ENCODE measurements at places on chromosomes 13 and 19.

DNA sequence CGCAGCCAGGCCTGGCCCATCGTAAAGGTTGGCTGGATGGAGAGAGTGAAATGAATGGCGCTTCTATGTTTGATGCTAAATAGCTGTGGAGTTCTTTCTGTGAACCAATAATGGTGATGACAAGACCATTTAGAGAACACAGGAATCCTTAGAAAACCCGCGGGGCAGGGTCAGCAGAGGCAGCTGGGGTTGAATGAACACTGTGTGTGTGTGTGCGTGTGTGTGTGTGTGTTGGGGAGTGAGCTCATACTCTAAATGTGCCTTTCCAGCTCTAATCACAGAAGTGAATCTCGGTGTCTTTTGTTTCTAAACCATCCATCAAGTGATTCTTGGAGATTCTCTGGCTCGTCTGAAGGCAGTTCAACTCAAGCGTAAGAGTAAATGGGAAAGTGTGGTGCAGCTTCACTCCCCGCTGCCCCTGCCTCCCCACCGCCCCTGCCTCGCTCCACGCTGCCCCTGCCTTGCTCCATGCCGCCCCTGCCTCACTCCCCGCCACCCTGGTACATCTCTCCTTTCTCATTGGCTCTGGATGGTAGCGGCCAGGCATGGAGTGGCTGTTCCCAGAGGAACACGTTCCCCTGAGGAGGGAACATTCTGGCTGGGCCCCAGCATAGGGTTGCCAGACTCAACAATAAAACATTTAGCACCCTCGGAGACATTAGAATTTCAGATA is 21.2 kb downstream of the TMPRSS9 start:
- peak; percentile 53 for DNase-seq

GRCh38 chr19:18045307-18046050 is 37.5 kb downstream of the ARRDC2 start:
- no peak for DNase-seq

- no peak for DNase-seq
Measured at GRCh38 chr19:52910648-52911047, 12.6 kb downstream of the ZNF888 start.

GRCh38 chr13:80436571-80437169 is 95.7 kb upstream of the SPRY2 start:
- DNase-seq, result peak; percentile 74

DNA sequence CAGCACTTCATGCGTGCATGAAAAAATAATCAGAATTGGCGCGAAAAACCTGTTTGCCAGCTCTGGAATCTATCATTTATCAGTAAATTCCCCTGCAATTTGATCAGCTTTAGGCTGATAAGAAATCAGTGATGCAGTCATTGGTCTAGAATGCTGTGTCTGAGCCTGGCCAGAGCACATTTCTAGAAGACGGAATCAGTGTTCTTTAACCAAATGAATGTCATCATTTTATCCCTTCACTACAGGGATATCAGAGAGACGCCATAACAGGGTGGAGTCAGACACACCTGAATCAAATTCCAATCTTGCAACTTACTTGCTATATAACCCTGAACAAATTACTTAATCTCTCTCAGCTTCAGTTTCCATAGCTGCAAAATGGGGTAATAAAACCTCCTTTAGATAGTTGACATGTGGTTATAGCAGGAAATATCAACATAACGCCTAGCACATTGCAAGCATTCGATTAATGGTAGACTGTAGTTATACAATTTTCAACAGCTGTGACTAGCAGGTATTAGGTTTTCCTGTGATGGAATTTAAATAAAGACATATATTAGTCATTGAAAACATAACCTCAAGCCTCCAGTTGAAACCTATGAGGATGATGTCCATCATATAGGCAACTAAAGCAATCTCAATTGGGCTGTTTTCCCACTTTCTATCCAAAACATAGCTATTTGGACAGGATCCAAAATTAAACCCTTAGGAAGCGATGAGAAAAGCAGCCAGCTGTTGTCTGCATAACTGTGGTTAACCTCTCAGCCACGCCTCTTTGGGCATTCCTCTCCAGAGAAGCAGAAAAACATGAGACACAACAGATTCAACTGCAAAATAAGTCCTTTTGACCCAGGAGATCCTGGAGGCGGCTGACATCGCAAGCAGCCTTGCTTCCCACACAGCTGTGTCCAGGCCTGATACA is 51.6 kb upstream of the UBL3 start:
- DNase-seq, result peak; percentile 96

- DNase-seq, result peak; percentile 96
Measured at GRCh38 chr19:11142528-11143171, 12.9 kb downstream of the SPC24 start.

GRCh38 chr19:55242517-55242916 is 14.0 kb upstream of the TMEM86B start:
- DNase-seq, result no peak

DNA sequence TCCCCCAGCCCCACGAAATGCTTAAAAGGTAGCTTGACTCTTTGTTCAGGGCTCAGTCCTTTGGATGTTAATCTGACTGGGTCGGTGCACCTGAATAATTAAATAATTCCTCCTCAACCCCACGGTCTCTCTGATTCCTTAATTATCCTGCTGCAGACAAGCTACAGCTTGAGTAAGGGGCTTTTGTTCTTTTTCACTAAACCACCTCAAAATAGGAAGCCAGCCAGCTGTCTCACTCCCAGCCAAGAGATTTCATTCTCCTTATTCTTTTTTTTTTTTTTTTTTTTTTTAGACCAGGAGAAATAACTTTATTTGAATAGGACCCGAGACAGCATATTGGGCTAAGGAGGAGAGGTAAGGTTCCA is 7.9 kb upstream of the FCGBP start:
- DNase-seq, result no peak

DNA sequence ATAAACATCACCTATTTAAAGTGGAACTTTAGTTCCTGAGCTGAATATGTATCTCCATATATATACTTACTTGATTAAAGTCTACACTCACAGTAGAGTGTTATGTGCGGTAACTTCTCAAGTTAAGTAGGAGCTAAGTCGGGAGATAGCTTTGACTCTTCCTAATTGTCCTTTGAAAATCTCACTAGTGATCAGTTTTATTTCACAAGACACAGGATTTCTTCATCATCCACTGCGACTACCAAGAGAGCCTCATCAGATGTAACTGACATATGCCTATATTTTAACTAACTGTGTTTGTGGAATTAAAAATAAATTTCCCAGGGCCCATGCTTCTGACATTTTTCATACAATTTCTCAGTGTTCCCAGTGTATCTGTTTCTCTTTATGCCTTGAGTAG is 1664.0 kb downstream of the EFNB2 start:
- DNase-seq, result no peak

DNA sequence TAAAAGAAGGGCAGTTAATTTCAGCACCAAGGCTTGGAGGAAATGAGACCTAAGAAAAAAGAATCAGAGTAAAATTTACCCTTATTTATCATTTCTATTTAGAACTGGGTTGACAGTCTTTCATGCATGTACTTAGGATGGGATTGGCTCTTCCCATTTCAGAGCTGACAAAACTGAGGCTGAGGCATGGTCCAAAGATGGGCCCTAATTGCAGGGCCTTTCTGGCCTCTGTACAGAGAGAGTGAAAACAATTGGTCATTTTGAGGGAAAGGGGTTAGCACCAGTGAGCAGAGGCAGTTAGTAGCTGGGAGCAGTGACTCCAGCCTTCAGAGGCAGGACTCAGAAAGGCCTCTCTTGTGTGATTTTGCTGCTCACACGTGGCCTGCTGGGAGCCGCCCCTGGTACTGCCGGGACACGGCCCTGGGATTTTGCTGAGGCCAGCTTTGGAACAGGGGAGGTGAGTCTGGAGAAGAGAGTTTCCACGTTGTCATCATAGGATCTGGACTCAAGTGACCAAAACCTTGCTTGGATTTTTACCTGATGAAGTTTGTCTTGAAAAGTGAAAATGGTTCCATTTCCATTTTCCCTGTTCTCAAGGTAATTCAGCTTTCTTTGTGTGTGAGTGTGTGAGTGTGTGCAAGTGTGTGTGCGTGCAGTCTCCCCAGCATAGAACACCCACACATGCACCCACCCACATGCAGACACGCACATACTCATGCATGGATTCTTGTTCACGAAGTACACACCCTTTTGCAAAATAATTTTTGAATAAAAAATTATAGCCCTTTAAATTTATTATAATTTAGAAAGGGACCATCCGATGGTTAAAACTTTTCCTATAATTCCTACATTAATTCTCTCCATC is at the start of gene ZNF536:
Gene ZNF536, plus strand, starts transcription at position 425 of the 865 bp plus-strand sequence. CDS start 71,179 bp downstream, outside the sequence.
- DNase-seq, result no peak

- DNase-seq, result peak; percentile 76
Measured at GRCh38 chr19:28737021-28737895, 475.7 kb downstream of the UQCRFS1 start.

- DNase-seq, result no peak
Measured at GRCh38 chr19:1608359-1609102, 3.3 kb upstream of the UQCR11 start.

- no peak for DNase-seq
Measured at GRCh38 chr13:107712145-107712860, 503.0 kb downstream of the LIG4 start.

DNA sequence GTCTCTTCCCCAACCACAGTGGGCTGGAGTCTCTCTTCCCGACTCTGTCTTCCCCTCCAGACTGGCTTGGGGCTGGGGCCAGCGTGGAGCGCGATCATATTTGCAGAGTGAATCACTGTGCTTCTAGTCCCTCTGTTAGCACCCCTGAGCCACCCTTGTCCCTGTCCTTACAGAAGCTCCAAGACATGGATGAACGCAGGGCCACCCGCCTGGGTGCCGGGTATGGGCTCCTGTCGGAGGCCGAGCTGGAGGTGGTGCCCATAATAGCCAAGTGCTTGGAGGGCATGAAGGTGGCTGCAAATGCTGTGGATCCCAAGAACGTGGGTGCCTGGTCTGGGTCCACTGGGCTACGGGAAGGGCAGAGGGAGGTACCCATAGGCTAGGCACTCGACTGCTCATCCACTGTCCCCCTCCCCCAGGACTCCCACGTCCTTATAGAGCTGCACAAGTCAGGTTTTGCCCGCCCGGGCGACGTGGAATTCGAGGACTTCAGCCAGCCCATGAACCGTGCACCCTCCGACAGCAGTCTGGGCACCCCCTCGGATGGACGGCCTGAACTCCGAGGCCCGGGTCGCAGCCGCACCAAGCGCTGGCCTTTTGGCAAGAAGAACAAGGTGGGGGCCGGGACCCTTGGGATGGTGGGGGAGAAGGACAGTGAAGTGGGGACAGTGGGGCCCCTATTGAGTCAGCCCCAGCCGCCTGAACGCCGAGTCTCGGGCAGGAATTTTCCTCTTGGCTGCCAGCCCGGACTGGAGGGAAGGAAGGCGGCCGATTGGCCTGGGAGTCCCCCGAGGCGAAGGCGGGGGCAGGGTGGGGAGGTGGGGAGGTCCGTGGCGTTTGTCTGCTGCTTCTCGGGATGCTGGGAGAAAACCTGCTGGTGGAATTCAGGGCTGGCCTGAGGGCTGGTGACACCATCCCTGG is 5.2 kb downstream of the TRIP10 start:
- peak; percentile 92 for DNase-seq

GRCh38 chr19:4342314-4342614 is 1.1 kb upstream of the MPND start:
- peak; percentile 68 for DNase-seq

- peak; percentile 37 for DNase-seq
Measured at GRCh38 chr13:51638216-51638871, 54.1 kb downstream of the WDFY2 start.

- no peak for DNase-seq
Measured at GRCh38 chr19:58204566-58204965, 21.7 kb downstream of the ZNF274 start.

- peak; percentile 18 for DNase-seq
Measured at GRCh38 chr19:4390567-4391305, 9.6 kb downstream of the SH3GL1 start.

All from cardiac fibroblast (primary cell).